ENCODE measurements at places on chromosomes 7 and 10. TPM values are rescaled to one million over a fixed set of nuclear protein-coding genes. Genes with fewer than 3 reads are reported as not detected.

The FKBP6 gene
- total RNA-seq: not detected

The FLNC gene
- total RNA-seq: not detected

The OR2F2 gene
- total RNA-seq: not detected

The DCLRE1A gene
- 18.2 TPM for total RNA-seq

The AGBL3 gene
- 3.4 TPM for total RNA-seq

The COL13A1 gene
- not detected for total RNA-seq

The TMEM213 gene
- 1.1 TPM for total RNA-seq

The GSTO2 gene
- total RNA-seq: 0.88 TPM

The CRYGN gene
- total RNA-seq: 0.35 TPM

The GIGYF1 gene
- 43.4 TPM for total RNA-seq

The SMKR1 gene
- 2.2 TPM for total RNA-seq
